ENCODE measurements at places on chromosomes 6 and 20.

DNA sequence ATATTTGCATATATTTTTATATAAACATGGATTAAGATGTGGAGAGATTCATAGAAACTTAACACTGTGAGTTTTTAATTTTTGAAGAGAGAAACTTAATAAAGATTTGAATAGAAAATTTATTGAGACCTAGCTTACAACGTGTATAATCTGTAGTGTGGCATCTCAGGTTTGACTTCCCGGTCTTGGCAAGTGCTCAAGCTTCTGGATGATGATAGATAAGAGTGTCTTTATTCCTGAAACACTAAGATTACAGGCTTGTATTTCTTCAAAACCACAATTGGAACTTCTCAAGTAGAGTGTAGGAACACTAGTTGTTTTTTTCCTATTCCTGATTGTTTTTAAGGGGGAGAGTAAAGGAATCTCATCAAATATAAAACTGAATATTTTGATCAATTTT lies 64.6 kb upstream of the NOTCH4 start:
- DNase-seq = no peak

DNA sequence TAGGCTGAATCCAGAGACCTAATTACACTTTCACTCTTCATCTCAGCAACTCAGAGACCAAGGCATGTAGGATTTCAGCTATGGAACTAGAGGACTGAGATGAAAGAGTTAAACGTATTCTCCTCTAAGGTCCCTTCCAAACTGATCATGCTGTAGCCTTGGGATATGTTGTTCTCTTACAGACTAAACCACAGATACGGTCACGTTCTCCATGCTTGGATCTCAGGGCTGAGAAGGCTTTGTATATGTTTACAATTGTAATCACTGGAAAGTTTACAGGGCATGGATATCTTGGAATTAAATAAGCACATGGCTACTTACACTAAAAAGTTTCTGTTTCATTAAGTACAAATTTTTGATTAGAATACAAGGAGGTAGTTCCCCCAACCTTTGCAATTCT lies 50.1 kb downstream of the PKIB start:
- DNase-seq = no peak

DNA sequence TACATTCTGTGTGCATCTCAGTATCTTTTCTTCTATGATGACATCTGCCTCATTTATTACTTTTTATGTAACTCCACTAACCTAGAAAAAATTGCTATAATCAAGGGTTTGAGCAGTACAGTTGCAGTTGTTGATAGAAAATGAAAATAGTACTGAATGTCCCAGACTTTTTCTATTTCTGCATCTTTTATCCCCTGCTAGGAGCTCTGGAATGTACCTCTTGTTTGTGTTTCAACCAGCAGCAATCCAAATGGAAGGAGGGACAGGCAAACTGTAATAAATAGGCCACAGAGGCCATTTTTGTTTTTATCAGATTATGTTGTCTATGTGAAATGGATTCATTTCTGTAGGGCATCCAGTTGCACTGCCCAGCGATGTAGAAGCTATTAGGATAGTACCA lies 536.9 kb downstream of the KIF16B start:
- no peak for DNase-seq

- DNase-seq = no peak
Observed at GRCh38 chr6:113082745-113083144, 735.6 kb downstream of the RFPL4B start.

DNA sequence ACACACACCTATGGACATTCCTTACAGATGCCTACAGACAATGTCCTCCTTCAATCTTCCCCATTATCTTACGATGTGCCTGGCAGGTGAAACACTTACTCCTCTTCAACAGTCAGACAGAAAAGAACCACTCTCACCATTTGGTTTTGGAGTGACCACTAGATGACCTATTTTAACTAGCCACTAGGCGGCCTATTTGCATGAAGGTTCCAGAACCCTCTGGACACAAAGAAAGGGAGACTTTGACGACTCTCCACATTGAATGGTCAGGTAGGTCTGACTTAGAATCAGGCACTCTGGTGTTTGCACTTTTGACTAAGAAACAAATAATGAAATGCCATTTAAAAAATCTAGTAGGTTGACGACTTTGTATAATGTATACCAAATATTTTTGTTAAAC lies 42.0 kb downstream of the PNLDC1 start:
- no peak for DNase-seq

DNA sequence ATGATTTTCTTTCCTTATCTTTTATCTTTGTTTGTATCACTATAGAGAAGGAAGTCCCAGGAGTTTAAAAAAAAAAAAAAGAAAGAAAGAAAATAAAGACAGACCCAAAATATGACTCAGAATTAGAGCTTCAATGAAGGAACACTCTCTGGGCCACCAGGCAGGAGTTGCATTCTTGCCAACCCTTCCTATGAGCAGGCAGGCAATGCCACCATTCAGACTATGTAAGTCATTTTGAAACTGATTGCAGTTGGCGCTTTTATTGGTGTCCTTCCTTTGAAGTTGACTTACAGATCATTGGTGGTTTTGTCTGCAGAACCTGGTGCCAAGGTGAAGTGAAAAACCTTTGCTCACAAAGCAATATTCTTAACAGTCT lies 50.3 kb downstream of the MYB start:
- no peak for DNase-seq

GRCh38 chr6:116764961-116765841 lies at the start of gene FAM162B:
TSS of gene FAM162B (minus strand) at chr6:116765719. CDS start at chr6:116765576, 143 bp downstream.
- DNase-seq = no peak

DNA sequence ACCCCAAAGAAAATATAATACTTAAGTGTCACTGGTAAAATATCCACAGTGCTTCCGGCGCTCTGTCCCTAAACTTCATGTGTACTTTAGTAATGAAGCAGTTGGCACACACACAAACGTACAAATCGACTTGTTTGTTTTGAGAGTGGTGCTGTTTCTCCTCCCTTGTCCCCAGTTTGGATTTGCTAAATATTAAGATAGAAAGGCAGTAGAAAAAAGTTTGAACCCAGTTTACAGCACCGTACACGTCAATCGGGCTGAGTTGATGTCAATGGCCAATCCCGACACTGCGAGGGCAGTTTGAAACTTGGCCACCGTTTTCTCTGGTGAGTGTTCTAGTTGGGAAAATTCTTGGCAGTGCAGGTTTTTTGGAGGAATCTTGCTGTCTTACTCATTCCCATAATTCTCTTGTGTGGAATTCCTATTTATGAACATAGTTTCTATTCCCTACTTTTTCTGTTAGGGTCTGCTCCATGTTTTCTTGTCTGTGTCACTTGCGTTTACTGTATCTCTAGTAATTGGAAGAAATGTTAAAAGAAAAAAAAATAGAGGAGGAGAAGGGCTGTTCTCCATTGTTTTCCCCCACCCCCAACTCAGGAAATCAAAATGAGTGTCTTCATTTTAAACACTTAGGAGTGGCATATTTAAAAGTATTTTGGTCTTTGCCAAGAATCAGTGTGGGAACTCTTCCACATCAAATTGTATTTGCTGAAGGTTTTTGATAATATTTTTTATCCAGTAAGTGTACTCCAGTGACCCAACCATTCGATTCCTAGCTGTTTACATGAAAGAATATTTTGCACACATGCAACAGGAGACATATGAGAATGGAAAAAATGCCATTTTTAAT lies 72.3 kb downstream of the OR2B2 start:
- no peak for DNase-seq

DNA sequence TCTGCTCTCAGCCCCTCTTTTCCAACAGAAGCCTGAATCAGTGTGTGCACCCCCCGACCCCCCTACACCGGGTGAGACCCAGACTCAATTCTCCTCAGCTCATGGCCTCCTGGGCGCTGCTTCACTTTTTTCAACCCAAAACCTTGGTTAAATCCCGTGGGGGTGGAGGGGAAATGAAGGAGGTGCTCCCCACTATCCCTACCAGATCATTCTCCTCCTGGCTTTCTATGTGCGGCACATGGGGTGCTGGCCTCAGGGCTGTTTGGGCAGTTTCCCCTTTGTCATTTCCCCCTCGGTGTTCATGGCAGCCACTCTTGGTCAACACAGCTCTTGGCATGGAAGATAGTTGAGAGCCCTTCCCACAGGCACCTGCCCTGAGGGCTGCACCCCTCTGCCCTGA lies 4.6 kb downstream of the CST4 start:
- no peak for DNase-seq

DNA sequence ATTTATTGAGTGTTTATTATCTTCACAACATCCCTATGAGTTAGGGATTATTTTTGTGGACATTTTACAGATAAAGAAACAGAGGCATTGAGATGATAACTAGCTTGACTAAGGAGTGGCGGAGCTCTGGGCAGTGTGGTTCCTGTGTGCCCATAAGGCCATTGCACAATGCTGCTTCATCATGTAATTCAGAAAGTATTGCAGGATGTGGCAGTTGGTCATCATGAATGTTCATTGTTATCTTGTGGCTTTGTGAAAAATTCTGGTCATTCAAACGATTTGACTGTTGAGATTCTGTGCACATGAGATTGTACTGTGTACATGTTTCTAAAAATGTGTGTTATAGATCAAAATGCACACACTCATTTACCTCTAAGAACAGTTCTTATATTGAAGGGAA lies 150.8 kb downstream of the ESR1 start:
- no peak for DNase-seq

DNA sequence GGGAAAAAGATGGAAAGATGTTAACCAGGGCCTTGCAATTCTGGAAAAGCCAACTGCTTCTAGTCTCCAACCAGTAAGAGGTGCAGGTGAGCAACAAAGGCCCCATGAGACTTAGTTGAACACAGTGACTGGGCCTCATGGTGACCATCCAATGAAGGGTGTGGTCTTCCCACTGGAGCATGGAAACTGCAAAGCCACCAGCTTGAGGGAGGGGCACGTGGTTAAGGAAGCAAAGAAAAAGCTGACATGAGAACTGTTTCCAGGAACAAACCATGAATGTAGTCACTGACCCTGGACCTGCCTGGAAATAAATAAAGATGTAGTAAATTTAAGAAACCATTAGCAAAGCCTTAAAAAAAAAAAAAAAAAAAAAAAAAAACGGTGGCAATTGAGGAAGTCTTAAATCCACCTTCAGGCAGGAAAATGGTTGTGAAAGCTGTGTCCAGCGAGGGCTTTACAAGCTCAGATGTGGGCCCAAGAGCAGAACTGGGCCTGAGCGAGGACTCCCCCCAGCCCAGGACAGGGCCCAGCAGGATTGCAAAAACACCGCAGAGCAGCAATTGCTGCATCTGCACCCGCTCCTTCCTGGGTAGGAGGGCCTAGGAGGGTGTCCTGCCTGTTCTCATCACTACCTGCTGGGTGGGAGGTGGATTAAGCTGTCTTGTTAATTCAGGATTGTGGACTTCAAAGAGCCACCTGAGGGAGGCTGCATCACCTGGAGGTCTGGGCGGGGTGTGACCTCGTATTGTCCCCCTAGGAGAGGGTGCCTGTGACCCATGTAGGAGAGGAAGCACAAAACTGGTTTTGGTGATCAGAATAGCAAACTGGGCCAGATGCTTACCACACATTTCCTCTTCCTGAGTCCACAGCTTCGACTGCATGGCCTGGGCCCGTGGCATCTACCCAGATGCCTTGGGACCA lies 10.3 kb downstream of the GFRA4 start:
- DNase-seq = no peak

DNA sequence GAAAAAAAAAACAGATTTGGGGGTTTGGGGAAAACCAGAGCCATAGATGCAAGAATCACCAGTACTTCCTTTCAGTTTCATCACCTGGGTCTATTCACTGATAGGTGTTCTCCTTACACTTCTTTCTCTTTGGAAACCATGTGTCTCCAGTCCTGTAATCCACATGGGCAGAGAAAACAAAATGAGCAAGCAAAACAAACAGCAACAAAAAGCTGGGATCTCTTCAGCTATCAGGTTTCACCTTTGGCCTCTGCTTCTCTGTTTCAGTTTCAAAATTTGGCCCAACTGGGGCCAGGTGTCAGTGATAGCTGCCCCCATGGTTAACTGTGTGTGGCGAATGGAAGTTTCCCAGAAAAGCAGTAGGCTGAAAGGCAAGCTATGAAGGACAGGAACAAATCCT lies 220.0 kb upstream of the THBS2 start:
- no peak for DNase-seq

DNA sequence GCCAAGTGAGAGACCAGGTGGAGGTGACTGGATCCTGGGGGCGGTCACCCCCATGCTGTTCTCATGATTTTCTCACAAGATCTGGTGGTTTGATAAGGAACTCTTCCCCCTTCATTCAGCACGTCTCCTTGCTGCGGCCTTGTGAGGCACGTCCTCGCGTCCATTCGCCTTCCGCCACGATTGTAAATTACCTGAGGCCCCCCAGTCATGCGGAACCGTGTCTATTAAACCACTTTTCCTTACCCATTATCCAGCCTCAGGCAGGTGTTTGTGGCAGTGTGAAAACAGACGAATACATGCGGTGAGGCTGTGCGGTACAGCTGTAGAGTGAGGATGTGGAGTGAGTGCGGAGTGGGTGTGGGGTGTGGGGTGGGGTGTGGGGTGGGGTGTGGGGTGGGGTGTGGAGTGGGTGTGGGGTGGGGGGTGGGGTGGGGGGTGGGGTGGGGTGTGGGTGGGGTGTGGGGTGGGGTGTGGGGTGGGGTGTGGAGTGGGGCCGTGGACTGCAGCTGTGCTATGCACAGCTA lies 12.1 kb upstream of the NTSR1 start:
- no peak for DNase-seq

GRCh38 chr6:49550492-49551077 lies at the start of gene C6orf141:
TSS of gene C6orf141 (plus strand) at chr6:49550668. CDS start at chr6:49550793, 125 bp downstream.
- DNase-seq = no peak

GRCh38 chr6:149181304-149181703 lies 136.2 kb upstream of the TAB2 start:
- no peak for DNase-seq

- no peak for DNase-seq
Observed at GRCh38 chr6:16721977-16722376, 39.3 kb downstream of the ATXN1 start.

DNA sequence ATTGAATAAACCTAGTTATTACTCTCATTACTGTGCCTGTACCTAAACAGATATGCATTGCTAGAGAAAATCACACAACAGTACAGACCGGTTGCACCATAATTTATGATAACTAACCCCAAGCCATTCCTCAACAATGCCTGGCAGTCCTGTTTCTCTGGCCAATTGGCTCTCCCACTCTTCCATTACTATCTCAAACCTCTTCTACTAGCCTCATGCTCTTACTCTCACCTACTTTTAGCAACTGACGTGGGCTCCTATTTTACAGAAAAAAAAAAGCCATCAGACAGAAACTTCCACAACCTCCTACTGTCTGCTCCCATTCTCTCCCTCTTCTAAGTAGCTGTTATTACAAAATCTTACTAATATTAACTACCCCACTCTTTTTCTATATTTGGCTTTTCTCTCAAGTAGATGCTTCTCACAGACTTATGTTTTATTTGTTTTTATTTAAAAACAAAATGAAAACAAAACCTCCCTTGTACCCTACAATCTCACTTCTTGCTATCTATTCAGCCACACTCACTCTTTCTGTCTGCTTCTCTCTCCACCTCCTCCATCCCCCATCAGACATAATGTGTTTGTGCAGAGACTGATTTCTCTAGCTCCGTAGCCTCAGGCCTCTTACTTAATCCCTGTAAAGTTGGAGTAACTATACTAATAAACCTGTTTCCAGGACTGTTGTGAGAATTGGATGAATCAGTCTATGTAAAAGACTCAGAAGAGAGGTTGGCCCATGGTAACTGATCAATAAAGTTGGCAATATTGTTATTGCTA lies 9.1 kb downstream of the GOPC start:
- DNase-seq = no peak

GRCh38 chr6:31194061-31194834 lies 23.8 kb upstream of the POU5F1 start:
- no peak for DNase-seq
